ENCODE measurements at places on chromosomes 6 and 20.

GRCh38 chr6:67535946-67536345 lies 1099.1 kb upstream of the ADGRB3 start:
- no peak for DNase-seq

- DNase-seq: no peak
These were observed 157.3 kb downstream of the TBXT start for GRCh38 chr6:166010136-166010960.

- DNase-seq: no peak
These were observed 242.4 kb downstream of the ALDH8A1 start for GRCh38 chr6:134707342-134708031.

DNA sequence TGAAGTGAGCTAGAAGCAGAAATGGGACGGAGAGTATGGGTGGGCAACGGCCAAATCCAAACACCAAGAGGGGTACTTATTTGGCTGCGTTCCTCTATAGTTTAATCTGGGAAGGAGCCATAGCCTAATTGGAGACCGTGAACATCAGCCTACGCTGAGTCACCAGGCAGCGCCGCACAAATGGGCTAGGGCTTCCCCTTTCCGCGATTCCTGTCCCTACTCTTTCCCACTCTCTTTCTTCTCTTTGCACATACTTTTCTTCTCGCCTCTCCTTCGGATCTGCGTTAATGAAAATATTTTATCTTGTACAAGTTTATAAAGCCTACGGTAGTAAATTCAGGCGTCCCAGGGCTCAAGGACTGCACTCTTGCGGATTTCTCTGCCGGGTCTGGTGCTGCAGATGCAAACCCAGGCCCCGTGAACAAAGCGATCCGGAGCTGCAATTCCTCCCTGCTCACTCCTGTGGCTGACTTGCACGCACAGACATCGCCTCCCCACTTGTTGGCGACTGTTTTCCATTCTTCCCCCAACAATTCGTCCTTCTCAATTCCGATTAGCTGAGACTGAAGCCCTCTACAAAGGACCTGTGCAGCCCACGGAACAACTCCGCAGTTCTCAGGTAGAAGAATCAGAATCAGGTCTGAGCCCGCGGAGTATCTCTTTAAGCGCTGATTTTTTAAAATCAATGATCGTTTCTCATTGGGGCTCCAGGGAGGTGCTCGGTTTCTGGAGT lies 4.2 kb upstream of the TBX18 start:
- no peak for DNase-seq

DNA sequence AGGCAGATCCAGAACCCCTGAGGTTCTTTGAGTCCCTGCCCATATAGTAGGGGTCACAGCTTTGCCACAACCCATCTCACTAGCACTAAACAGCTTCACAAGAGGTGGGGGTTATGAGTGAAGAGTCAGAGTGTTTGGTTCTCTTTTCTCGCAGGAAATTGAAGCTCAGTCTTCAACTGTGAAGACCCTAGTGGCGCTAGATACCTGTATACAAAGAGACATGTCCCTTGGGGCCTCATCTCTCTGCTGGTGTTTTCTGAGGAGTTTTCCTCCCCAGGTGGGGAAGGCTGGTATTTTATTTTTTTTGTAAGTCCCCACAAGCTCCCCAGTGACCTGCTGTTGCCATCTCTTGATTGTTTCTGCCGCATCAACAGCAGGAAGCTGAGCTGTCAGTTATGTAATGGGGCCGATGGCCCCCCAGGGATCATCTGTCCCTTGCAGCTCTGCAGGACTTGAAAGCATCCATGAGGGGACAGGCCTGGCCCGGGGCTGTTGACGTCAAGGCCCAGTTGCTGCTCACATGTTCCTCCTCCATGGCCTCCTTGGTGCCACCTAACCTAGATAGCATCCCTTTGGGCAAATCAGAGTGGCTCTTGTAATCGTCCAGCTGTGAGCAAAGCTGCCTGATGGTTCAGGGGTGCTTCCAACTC lies 23.1 kb downstream of the STK35 start:
- DNase-seq: peak; percentile 13

DNA sequence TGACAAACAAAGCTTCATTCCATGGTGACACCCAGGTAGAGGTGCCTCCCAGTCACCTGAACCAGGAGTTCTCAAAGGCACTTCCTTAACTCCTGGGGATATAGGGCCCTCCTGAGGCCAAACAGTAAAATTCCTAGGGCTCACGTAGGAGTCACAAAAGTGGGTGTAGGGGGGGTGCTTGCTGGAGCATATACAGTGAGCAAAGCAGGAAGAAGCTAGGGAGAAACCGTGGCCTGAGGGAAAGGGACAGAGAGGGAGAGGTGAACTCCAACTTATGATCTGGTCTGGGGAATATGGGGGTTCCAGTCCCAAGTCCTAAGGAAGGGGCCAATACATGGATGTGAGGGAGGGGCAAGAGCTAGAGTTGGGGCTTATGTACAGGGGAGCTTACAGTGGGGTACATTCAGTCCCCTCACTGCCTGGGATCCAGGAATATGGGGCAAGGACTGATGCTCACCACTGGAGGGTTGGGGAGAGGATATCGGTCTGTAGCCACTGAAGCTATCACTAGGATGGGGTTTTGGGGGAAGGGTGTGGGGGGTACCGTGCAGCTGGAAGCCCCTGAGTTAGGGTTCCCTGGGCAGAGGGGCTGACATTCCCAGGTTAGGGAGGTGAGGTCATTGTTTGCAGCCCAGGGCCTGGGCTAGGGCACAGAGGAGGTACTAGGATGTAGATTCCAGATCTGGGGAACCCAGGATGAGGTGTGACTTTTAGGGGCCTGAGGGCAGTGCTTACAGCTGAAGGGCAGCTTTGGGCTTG lies 950 bp downstream of the PEDS1 start:
- no peak for DNase-seq

DNA sequence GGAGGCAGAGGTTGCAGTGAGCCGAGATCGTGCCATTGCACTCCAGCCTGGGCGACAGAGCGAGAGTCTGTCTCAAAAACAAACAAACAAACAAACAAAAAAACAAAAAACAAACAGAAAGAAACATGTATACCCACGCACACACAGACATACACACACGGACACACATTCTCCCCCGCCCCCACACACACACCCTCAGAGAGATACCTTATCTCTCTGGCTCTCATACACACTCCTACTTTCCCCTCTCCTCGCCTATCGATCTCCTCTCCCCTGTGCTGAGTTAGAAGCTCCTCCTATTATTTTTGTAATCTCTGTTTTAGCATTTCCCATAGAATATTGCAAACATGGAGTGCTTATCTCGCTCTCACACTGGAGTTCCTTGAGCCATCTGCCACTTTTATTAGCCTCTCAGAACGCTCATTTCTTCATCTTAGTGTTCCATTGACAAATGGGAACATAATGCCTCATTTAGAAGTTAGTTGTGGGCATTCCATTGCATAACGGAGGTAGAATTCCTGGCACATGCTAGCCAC lies 144.2 kb upstream of the CITED2 start:
- DNase-seq: no peak

- DNase-seq: no peak
These were observed 15.8 kb downstream of the KCNK15 start for GRCh38 chr20:44761423-44761822.

- DNase-seq: no peak
These were observed 70.8 kb upstream of the RIPOR2 start for GRCh38 chr6:25006565-25007001.

DNA sequence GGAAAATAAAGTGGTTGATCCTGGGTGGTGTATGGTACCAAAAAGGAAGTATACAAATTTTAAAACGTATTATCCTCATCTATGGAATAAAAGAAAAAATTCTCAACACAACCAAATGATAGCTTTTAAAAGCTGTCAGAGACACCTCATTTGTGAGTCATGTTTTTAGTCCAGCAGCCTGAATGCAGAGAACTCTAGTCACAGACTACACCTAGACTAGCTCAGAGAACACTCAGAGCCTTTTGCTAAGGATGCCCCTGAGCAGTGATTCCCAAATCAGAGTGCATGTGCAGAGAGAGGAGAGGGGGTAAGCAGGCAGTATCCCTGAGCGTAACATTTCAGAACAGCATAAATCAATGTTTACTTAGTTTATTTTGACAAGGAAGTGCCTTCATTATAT lies 809.3 kb downstream of the HACE1 start:
- no peak for DNase-seq

DNA sequence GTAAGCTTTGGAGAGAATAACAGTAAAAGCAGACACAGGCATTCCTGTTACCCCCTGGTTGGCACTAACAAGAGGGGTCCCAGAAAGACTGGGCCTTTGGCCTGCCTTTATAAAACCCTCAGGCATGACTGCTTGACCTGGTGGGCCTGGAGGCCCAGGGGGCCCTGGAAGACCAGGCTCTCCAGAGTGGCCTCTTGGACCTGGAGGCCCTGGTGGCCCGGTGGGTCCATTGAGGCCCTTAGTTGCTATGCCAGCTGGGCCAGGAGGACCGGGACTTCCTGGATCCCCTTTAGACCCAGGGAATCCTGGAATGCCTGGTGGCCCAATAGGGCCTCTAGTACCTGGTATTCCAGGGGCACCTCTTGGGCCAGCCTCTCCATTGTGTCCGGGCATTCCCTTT lies 5.5 kb downstream of the COL10A1 start:
- no peak for DNase-seq

- no peak for DNase-seq
These were observed 27.8 kb upstream of the KIF16B start for GRCh38 chr20:16601047-16601446.

- DNase-seq: no peak
These were observed 109.1 kb upstream of the GGTLC1 start for GRCh38 chr20:24097506-24098245.

GRCh38 chr20:33411242-33411641 lies 9.9 kb upstream of the CDK5RAP1 start:
- DNase-seq: no peak

DNA sequence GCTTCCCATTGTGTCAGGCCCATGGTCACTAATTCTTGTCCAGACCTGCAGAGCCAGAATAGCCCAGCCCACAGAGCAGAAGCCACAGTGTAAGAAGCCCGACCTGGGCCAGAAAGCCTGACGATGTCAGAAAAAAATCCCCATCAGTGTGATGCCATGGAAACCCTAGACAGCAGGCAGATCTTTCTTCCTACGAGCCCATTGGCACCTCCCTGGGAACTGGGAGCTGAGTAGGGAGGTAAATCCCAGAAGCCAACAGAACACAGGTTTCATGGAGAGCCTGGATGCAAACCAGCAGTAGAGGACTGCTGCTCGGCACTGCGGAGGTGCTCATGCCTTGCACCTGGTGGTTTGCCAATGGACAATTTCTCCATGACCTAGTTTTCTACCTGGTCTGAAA lies 82.2 kb upstream of the SLC22A16 start:
- DNase-seq: no peak

- no peak for DNase-seq
These were observed 978 bp downstream of the WFDC6 start for GRCh38 chr20:45538209-45538799.

DNA sequence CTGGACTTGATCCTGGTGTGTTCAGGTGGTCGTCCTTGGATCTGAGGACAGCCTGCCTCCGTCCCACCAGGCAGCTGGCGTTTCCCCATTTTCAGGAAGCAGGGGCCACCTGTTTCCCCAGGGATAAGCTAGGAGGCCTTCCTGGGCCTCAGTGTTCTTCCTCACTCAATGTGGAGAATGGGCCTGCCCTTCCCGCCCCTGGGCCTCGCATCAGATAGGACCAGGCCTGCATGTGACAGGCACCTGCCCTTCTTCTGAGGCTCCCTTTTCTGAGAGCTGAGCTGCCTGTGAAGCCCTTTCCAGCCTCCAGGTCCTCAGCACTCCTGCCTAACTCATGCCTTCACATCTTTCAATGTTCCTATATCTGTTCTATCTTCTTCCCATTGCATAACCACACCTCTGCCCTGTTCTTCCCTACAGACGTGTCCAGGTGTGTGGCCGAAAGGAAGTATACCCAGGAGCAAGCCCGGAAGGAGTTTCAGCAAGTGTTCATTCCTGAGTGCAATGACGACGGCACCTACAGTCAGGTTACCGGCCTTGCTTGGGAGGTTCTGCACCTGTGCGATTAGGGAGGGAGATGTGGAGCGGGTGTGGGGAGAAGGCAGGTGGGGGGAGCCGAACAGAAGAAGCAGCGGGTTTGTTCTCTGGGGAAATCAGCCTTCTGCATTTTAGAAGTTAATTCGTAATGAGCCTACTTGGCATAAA lies 85.1 kb downstream of the SMOC2 start:
- no peak for DNase-seq

DNA sequence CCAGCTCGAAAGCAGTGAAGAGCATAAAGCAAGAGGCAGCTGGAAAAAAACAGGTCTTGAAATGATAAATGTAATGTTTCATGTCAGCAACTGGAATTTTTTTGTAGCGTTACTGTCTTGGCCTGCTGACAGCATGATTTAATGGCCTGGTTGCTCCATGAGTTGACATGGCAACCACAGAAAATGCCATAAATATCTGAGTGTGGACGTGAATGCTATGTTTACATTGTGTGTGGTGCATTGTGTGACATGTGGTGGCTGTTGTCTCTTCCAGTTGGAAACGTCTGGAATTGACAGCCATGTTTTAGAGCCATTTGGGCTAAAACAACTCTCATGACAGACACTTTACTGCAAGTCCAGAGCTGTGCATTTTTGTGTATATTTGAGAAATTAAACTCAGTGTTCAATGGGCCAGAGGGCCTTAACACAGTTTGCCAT lies 170.0 kb downstream of the FOXA2 start:
- no peak for DNase-seq

DNA sequence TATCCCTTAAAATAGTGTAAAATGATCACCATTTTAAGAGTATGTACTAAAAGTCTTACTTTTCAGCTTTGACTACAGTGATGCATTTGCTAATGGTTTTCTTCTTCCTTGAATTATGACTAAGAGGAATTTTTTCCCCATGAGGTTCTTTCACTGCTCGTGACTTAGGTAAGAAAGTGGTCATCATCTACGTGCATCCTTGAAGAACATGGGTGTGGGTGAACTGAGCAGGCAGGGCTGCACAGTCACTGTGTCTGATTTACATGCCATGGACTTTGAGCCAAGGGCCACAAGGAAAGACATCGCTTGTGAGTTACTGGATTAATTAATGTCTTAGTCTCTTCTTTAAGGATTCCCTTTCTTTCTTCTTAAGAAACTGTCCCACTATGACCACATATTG lies 33.3 kb downstream of the NQO2 start:
- DNase-seq: no peak

DNA sequence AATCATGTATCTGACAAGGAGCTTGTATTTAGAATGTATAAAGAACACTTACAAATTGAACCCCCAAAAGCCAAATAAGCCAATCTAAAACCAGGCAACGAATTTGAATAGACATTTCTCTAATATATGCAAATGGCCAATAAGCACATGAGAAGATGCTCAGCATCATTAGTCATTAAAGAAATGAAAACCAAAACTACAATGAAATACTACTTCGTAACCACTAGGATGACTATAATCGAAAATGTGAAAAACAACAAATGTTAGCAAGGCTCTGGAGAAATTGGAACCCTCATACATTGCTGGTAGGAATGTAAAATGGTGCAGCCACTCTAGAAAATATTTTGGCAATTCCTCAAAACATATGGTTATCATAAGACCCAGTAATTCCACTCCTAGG lies 105.8 kb upstream of the TOP1 start:
- no peak for DNase-seq

DNA sequence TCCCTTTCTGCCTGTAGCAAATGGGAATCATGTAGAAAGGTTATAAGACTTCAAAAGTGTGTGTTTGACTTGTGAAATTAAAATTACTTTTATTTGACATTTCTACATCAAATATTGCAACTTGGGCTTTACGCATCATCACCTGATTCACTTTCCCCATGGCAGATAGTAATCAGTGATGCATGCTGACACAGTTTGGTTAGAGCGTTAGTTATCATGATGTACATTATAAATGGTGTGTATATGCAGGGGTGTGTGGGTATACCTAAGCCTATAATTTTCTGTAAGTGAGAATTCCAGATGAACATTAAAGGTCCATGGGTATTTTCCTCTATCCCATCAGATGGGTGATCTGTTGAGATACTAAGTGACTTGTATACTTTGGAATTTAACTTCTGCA lies 141.5 kb downstream of the KLHL32 start:
- DNase-seq: no peak
